SK-MEL-5 (cell line): ENCODE measurements at places on chromosomes 5 and 9. TPM values are rescaled to one million over a fixed set of nuclear protein-coding genes. Genes with fewer than 3 reads are reported as not detected.
A peak's percentile ranks its signal among the peaks of the same experiment; 100 is the strongest.

- DNase-seq = no peak
Measured at GRCh38 chr5:133564921-133565565, 47.3 kb downstream of the FSTL4 start.

- DNase-seq = no peak
Measured at GRCh38 chr9:121309833-121310425, 42.0 kb downstream of the GSN start.

Gene FBP1
- 0.71 TPM in 1 of 2 replicates, not detected in the other for total RNA-seq

- no peak for DNase-seq
Measured at GRCh38 chr5:103743421-103743820, 180.8 kb upstream of the NUDT12 start.

GRCh38 chr5:142716963-142717362 is 31.1 kb upstream of the FGF1 start:
- peak; percentile 89 for DNase-seq

GRCh38 chr5:142152384-142152732 is 43.8 kb downstream of the NDFIP1 start:
- peak; percentile 46 for DNase-seq

DNA sequence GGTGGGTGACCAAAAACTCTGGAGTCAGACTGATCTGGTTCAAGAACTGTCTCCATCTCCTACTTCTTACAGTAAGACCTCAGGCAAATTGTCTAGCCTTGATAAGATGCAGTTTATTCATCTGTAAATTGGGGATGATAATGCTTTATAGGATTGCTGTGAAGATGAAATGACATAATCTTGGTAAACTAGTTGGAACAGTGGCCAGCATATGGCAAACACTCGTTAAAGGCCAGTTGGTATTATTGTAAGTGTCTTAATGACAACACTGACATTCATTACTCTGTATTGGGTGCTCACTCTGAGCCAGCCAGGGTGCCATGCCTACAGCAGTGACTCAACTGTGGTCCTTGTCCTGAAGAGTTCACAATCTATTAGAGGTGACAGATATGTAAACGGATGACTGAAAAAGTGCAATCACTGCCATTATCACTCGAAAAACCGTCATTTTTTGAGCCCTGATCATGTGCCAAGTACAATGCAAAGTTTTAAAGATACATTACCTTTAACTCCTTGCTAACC is 84.9 kb upstream of the HSPA9 start:
- DNase-seq = no peak

DNA sequence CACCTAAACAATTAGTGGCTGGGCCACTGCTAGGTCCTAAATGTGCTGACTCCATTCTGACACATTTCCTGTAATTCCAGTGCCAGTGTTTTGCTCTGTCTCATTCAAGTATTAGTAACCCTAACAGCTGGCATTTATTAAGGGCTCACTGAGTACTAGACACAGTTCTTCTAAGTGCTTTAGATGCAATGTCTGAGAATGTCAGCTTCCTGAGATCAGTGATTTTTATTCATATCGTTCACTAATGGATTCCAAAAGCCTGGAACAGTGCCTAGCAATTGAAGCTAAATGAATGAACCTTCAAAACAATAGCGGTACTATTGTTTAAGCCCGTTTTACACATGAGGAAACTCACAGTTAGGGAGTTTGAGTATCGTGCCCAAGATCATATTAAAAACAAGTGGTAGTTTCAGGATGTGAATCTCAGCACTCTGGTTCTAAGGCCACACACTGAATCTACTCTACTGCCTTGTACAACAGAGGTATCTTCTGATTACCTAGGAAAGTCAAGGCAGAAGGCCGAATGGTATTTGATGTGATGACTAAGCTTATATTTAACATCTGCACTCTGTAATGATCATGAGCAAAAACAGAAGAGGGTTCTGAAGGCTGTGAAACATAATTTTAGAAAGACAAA is 304.0 kb downstream of the PJA2 start:
- no peak for DNase-seq

- DNase-seq = no peak
Measured at GRCh38 chr5:80348171-80348570, 28.4 kb downstream of the SPZ1 start.

- DNase-seq = peak; percentile 42
Measured at GRCh38 chr5:134555890-134556311, 30.4 kb downstream of the JADE2 start.

GRCh38 chr9:110954822-110955291 is 83.4 kb downstream of the LPAR1 start:
- no peak for DNase-seq

Gene CCDC127
- 7.4 and 9.9 TPM in 2 replicates for total RNA-seq

DNA sequence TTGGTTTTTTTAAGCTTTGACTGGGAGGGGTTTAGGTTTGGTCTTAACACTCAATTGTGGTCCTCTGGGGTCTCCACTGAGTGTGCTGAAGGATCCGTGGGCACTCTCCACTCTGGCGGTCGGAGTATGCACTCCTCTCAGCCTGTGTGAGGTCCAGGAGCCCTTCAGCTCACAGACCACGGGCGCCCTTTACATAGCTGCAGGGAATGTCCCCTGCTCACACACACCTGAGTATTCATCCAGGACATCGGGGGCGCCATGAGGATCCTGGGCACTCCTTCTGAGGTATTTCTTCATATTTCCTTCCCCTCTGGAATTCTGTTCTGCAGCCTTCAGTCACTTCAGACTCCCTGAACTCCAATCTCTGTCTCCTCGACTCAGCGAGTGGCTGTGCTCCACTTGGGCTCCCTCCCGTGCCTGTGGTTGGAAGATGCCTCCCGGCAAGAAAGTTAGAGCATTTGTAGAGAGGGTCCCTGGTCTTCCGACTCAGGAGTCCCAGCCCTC is 12.5 kb downstream of the TRIP13 start:
- DNase-seq = no peak

DNA sequence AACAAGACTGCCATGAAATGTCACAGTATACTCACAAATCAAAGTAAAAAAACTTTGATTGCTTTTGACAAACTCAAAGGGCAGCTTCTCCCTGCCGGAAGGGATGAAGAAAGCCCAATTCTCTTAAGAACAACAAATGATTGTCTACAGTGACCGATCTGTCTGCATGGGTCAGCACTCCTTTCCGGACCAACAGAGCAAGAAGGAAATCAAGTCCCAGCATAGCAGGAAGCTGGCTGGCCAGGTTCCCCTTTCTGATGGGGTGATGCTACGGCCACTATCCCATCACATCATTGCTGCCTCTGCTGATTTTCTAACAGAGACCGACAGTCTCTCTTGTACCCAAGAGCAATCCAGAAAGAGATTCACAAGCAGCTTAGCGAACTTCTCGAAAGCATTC is 692 bp downstream of the C1QTNF3 start:
- peak; percentile 93 for DNase-seq

DNA sequence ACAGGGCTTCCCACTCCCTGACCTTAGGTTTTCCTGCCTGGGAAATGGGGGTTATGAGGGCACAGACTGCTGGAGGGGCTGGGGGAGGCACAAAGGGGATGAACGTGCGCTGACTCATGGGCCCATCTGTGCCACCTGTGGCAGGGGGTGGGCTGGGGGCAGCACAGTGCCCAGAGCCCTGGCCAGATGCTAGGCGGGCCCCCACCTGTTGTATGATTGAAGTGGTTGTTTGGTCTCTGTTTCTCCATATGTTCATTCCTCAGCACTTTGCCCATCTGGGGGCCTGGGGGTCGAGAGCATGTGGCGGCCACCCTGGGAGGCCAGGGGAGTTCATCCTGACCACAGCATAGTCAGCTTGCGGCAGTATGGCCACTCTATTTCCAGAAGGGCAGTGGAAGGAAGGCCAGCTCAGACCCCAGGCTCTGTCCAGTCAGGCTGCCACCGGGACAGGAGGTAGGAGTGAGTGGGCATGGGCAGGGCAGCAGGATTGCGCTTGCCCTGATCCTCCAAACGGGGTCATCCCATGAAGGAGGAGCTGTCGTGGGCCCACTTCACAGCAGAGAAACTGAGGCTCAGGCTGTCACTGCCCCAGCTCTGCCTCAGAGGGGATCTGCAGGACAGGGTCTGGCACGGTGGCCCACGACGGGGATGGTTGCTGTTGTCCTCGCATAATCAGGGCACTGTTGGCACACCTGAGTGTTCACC is 841 bp upstream of the NINJ1 start:
- no peak for DNase-seq

Gene PRDM9
- total RNA-seq = not detected in 2 replicates

- no peak for DNase-seq
Measured at GRCh38 chr5:79853676-79854418, 137.2 kb downstream of the MTX3 start.

DNA sequence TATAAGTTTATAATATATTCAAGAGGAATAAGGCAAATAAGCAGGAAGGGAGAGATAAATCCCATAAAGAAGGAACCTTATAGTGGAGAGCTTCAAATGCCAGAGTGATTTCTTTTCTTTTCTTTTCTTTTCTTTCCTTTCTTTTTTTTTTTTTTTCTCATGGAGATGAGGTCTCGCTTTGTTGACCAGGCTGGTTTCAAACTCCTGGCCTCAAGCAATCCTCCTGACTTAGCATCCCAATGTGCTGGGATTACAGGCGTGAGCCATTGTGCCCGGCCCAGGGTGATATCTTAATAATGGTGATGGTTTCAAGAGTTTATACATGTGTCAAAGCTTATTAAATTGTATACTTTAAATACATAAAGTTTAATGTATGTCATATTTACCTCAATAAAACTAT is 19.6 kb upstream of the FOCAD start:
- DNase-seq = no peak

DNA sequence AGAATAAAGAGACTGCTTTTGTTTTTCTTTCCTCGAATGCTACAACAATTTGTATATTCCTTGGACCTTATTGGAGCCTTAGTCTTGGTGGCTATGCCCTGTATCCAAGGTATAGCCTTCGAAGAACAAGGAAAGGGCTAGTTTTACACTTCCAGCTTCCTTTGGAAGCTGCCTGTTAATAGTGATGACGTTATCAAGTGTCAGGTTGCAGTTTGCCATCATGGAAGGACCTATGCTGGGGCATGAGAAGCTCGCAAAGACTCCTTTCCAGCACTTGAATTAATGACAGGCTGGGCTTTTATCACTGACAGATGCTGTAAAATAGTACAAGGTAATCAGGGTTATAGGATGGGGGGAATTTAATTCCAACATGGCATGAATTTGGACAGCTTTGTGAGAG is 157.9 kb downstream of the KDM4C start:
- no peak for DNase-seq

DNA sequence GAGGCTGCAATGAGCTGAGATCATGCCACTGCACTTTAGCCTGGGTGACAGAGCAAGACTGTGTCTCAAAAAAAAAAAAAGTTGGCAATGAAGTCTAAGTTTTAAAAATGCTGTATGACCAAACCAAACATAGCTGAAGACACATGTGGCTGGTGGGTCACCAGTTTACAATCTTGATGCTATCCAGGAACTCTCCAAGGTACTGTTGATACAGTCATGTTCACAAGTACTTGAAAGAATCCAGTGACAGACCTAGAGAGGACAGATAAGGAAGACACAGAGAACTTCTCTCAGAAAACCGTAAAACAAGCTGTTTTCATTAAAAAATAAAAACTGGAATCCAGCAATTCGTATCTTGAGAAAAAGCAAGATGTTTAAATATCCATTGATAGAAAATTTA is 95.7 kb downstream of the ACTBL2 start:
- DNase-seq = no peak

GRCh38 chr9:115013998-115014397 is 83.6 kb upstream of the TNFSF8 start:
- peak; percentile 82 for DNase-seq

Gene EIF4E1B
- not detected in 2 replicates for total RNA-seq

Gene SOHLH1
- total RNA-seq = 0.27 TPM in 1 of 2 replicates, not detected in the other

Gene NEUROG1
- total RNA-seq = not detected in 2 replicates

Gene TEK
- total RNA-seq = not detected in 2 replicates

GRCh38 chr5:173014671-173015070 is 31.1 kb downstream of the ATP6V0E1 start:
- DNase-seq = no peak

Gene PCDHGA3
- 0.32 TPM in 1 of 2 replicates, not detected in the other for total RNA-seq

DNA sequence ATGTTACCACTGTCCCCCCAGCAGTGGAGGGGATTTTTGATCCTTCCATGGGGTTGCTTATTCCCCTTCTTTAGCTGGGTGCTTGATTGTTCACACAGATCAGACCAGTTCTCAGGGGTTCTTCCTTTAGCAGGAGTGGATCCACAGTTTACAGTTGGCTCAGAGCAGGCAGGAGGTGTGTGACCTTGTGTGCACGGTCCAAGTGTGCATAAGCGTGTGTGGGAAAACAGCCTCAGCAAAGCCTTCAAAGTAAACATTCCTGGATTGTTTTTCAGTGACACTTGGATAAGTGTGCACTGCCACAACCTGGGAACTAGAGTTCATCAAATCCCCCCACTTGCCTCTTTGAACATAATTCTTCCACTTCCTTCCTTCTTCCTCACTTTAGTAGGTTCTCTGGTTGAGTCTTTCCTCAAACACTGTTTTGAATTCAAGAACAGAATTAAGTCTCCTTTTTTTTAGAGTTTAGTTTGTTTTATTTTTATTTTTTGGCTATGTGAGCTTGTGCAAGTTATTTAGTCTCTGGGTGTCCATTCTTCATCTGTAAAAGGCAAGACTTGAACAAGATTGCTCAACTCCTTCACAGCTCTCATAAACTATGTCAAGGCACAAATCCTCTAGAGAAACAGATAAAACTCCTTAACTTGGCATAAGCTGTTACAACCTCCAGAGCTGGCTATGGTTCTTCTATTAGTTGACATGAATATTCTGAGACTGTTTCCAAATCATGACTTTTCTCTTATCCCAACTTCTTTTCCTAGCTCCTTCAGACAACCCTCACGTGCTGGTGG is 78.0 kb downstream of the OSMR start:
- DNase-seq = no peak

GRCh38 chr5:103391659-103392058 is 133.1 kb downstream of the MACIR start:
- DNase-seq = no peak

Gene PCDHGA2
- total RNA-seq = 1.7 and 2.0 TPM in 2 replicates

DNA sequence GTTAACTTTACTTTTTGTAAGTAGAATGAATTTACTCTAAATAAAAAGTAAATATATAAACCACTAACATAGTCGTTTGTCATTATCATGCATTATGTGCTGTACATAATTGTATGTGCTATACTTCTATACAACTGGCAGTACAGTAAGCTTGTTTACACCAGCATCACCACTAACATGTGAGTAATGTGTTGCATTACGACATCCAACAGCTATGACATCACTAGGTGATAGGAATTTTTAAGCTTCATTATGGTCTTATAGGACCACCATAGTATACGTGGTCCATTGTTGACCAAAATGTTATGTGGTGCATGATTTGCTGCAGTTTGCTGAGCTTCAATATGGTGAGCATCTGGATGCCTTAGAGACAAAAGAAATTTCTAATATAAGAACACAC is 819.1 kb upstream of the GRAMD2B start:
- DNase-seq = no peak
